ENCODE measurements at places on chromosomes 1 and 21. TPM values are rescaled to one million over a fixed set of nuclear protein-coding genes. Genes with fewer than 3 reads are reported as not detected.

Gene USH2A
- total RNA-seq = not detected

Gene AGRN
- total RNA-seq = 19.3 TPM

Gene ZNF436
- total RNA-seq = 8.1 TPM

Gene FCRLB
- total RNA-seq = 0.97 TPM

Gene LCA5L
- not detected for total RNA-seq

Gene TNFRSF9
- total RNA-seq = 2.7 TPM

- no peak overlapping the region for H3K27ac ChIP-seq
- H3K36me3 ChIP-seq = no peaks in the 10 kb centered on the region
- no peaks in the 10 kb centered on the region for H3K27me3 ChIP-seq
- DNase-seq = no peak
- H3K4me1 ChIP-seq = no peaks in the 10 kb centered on the region
These were observed 153.2 kb downstream of the COQ8A start for GRCh38 chr1:227093309-227093708.

DNA sequence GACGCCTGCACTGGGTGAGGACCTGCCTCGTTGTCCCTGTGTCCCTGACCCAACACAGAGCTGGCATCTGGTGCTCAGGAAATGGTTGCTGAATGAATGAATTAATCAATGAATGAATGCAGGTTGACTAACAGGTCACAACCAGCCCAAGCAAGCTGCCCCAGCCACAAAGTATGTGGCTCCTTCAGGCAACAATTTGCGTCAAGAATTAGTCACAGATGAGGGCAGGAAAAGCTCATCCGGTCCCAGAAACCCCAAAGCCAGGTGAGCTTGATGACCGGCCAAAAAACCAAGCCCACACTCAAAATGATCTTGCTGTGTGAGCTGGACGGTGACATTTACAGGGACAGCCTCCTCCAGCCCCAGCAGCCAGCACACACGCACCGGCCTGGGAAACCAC lies 40.6 kb upstream of the GPR153 start:
- no peak overlapping the region for H3K4me3 ChIP-seq
- no peak overlapping the region for H3K27ac ChIP-seq
- no peaks in the 10 kb centered on the region for H3K27me3 ChIP-seq
- H3K4me1 ChIP-seq = peaks cover 3% of the 10 kb centered on the region

GRCh38 chr1:209544098-209544497 lies 39.4 kb upstream of the CAMK1G start:
- no peaks in the 10 kb centered on the region for H3K36me3 ChIP-seq
- H3K27me3 ChIP-seq = peaks cover 23% of the 10 kb centered on the region
- no peak for DNase-seq
- H3K4me3 ChIP-seq = no peak overlapping the region
- no peak overlapping the region for H3K27ac ChIP-seq

DNA sequence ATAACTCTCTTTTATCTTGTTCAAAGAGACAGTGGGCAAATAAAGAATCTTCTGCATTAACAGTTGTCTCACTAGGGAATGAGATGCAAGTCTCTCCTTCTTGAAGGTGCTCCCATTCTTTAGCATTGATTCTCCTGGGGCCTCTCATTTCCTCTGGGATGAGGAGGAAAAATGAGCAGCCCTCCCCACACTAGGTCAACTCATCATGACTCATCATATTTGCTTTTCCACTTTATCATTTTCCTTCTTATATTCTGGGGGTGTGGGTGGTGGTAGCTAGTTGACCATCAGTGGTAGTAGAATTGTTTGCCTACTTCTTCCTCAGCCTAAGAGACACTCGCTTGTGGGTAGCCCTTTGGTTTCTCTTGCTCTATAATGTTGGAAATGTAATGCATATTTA lies 182.0 kb upstream of the C1orf87 start:
- H3K27me3 ChIP-seq = no peaks in the 10 kb centered on the region
- H3K4me1 ChIP-seq = no peaks in the 10 kb centered on the region
- H3K36me3 ChIP-seq = no peaks in the 10 kb centered on the region
- DNase-seq = no peak
- H3K27ac ChIP-seq = no peak overlapping the region
- no peak overlapping the region for H3K4me3 ChIP-seq

- H3K27me3 ChIP-seq = peaks cover 45% of the 10 kb centered on the region
- H3K4me1 ChIP-seq = peaks cover 14% of the 10 kb centered on the region
- no peak overlapping the region for H3K27ac ChIP-seq
- DNase-seq = no peak
- no peaks in the 10 kb centered on the region for H3K36me3 ChIP-seq
These were observed 2.5 kb upstream of the FCAMR start for GRCh38 chr1:206972728-206973127.

- DNase-seq = no peak
- H3K27ac ChIP-seq = no peak overlapping the region
- H3K4me1 ChIP-seq = no peaks in the 10 kb centered on the region
- H3K27me3 ChIP-seq = no peaks in the 10 kb centered on the region
- H3K36me3 ChIP-seq = peaks cover 18% of the 10 kb centered on the region
These were observed 43.7 kb downstream of the ST7L start for GRCh38 chr1:112575154-112575804.

GRCh38 chr1:67764633-67765032 lies 68.6 kb downstream of the GNG12 start:
- H3K36me3 ChIP-seq = no peaks in the 10 kb centered on the region
- peaks cover 6% of the 10 kb centered on the region for H3K4me1 ChIP-seq
- H3K27me3 ChIP-seq = peaks cover 14% of the 10 kb centered on the region
- no peak overlapping the region for H3K27ac ChIP-seq

DNA sequence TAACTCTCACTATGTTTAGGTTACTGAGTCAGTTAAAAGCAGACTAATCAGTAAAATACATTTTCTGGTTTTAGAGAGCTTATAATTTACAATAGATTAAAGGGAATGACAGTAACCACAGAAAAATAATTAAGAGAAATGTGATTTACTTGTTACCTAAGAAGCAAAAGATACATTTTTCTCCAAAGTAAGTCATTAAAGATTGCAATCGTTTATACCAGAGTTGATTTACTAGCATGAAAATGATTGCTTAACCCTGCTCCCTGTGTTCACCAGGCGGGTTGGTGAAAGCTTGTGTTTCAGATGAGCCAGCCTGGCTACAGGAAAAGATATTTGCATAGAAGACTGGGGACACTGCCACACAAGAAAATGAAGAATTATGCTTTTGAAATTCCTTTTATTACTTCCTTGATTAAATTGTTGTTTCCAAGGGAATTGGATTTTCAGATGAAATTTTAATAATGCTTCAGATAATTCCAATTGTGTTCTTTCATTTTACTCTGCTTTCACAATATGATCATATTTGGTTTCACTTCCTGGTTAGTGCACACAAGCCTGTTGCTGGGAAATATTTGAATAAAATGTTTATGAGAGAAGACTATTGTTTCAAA lies 27.9 kb downstream of the LRRC8B start:
- no peaks in the 10 kb centered on the region for H3K27me3 ChIP-seq
- peak overlapping the region; percentile 70 for H3K27ac ChIP-seq
- H3K4me1 ChIP-seq = peaks cover 17% of the 10 kb centered on the region
- DNase-seq = no peak
- peak overlapping the region; percentile 37 for H3K4me3 ChIP-seq

DNA sequence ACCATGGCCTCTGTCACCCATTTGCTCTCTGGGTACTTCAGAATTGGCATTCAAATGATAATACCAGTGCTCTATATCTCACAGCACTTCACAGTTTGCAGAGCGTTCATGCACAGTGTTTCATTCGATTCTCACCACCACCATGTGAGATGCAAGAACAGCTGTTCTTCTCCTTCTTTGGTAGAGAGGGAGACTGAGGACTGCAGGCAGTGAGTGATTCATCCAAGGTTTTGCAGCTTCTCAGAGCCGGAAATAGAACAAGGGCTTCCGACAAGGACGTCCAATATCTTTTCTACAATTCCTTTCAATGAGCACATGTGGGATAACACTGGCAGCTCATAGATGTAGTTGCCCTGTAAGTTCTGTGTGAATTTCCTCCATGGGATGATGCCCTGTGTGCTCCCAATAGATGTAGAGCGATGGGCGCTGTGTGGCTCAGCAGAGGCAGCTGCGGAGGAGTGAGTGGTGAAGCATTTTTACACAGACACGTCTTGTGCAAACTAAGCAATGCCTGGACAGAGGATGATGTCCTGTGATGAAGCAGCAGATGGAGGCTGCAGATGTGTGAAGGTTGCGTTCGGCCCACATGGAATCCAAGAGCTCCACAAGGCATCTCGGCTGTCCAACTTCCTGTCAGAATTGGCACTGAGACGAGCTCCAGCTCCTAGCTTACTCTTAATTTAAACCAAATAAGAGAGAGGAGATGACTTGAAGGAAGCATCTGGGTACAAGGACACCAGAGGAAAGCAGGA lies 24.9 kb downstream of the MT1HL1 start:
- H3K4me1 ChIP-seq = no peaks in the 10 kb centered on the region
- H3K4me3 ChIP-seq = no peak overlapping the region
- H3K27me3 ChIP-seq = no peaks in the 10 kb centered on the region
- H3K36me3 ChIP-seq = no peaks in the 10 kb centered on the region
- no peak overlapping the region for H3K27ac ChIP-seq

DNA sequence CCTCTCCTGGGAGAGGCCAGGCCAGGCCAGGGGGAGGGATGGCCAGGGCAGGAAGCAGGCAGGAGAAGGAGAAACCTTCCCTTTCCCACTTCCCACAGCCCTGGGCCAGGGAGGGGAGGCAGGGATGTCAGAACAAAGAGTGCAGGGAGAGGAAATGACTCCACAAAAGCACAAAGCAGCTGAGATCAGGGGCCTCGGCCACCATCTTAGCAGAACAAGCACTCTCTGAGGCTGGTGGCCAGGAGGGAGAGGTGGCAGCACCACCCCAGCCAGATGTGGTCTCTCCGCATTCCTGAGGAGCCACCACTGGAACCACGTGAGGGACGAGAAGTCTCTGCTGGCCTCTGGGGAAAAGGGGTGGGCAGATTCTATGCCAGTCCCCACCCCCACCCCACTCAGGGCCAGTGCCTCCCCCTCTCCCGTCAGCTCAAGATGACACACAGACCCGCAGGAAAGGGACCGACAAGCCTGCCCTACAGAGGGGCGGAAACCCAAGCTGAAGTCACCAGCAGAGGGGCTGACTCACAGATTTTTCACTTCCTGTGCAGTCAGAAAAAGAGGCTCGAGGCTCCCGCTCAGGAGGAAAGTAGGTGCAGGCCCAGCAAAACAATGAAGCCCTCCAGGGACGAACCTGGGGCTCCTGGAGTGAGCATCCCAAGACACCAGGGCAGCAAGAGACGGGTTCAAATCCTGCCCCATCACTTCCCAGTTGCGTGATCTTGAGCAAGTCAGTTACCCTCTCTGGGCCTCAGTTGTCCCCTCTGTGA lies 24.1 kb upstream of the ALDH4A1 start:
- DNase-seq = peak; percentile 75
- peaks cover 44% of the 10 kb centered on the region for H3K4me1 ChIP-seq
- H3K27me3 ChIP-seq = no peaks in the 10 kb centered on the region
- H3K4me3 ChIP-seq = peak overlapping the region; percentile 68

GRCh38 chr1:42456010-42456753 lies at the start of the genes PPCS and ZMYND12:
PPCS (plus strand) TSS chr1:42456543; CDS start chr1:42456566, 23 bp downstream.
ZMYND12 (minus strand) TSS chr1:42456022; CDS start chr1:42455997, 25 bp downstream.
- H3K4me1 ChIP-seq = peaks cover 22% of the 10 kb centered on the region
- peaks cover 12% of the 10 kb centered on the region for H3K36me3 ChIP-seq
- peak within 1 kb of the TSS; percentile 98 for H3K4me3 ChIP-seq

DNA sequence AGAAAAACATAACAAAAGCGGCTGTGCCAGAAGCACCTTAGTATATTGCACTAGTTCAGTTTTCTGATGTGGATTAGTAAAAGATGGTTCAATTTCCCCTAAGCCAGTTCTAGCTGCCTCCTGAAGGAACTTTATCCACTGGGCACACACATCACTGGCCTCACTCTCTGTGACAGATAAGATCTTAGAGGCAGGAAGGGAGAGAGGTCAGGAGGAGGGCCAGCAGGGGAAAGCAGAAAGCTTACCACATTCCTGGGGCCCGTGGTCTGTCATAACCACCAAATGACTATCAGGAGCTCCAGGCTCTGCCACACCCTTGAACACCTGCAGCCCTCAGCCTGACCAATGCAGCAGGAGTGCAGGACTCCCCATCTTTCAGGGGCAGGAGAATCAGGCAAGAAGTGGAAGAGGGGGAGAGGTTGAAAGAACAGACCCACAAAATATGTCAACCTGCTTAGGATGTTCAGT lies 37.8 kb downstream of the LRRC71 start:
- no peak overlapping the region for H3K4me3 ChIP-seq
- peaks cover 8% of the 10 kb centered on the region for H3K36me3 ChIP-seq
- peaks cover 24% of the 10 kb centered on the region for H3K4me1 ChIP-seq
- no peaks in the 10 kb centered on the region for H3K27me3 ChIP-seq
- no peak overlapping the region for H3K27ac ChIP-seq

- H3K4me3 ChIP-seq = no peak overlapping the region
- H3K27ac ChIP-seq = no peak overlapping the region
- H3K36me3 ChIP-seq = no peaks in the 10 kb centered on the region
These were observed 47.3 kb downstream of the NCAM2 start for GRCh38 chr21:21045518-21045917.
